ENCODE measurements at places on chromosomes 11 and 22.

GRCh38 chr11:36361472-36361871 is 65.4 kb downstream of the PRR5L start:
- DNase-seq, result no peak

DNA sequence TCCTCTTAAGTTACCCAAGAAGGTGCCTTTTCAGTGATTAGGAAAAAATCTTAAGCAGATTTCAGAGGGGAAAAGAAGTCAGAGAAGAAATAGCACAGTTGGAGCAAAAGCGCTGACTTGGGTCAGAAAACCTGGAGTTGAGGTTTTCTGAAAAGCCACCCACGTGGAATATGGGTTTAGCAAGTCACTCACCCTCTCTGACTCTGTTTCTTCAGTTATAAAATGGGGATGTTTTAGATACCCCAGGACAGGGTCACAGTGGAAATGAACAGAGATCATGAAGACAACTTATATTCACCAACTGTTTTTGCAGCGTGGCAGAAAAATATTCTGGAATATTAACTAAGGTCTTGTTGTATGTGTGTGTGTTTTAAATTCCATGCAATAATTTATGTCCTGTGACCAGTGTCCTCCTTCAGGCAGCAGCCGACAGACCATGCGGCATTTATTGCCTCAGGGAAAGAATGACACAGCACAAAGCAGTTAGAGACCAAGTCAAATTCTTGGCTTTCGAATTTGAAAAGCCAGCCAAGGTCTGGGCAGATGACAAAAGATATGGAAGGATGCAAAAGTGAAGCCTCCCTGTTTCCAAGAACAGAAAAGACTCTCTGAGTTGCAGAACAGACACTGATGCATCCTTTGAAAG is 119.9 kb downstream of the MIAT start:
- DNase-seq, result no peak

DNA sequence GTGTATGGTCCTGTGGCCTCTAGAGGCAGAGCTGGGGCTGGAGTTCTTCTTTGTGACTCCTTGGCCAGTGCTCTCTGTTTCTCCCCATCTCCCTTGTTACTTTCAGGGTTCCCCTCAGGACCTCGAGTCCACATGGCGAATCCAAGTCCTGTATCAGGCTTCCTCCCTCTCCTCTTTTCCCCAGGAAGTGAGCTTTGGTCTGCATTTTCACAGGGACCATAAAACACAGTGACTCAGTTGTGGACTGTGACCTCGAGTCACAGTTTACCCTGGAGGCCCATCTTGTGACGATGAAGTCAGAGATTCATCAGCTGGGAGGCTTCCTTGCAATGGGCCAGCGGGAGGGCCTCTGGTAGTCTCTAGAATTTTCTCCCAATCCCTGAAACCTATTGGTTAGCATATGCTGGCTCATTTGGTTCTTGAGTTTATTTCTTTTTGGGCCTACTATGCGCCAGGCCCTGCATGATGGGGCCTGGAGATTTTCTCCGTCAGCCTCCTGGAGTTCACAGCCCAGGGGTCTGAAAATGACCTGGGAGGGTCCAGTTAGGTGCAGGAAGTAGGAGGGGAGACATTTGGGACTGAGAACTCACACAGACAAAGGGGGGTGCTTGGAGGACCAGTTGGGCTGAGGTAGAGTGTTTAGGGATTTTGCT is 100.8 kb downstream of the KIAA1671 start:
- DNase-seq, result no peak

- DNase-seq, result no peak
These were observed 17.1 kb downstream of the TIMP3 start for GRCh38 chr22:32818446-32819115.

GRCh38 chr11:63929616-63930015 is 9.2 kb upstream of the NAA40 start:
- DNase-seq, result no peak

DNA sequence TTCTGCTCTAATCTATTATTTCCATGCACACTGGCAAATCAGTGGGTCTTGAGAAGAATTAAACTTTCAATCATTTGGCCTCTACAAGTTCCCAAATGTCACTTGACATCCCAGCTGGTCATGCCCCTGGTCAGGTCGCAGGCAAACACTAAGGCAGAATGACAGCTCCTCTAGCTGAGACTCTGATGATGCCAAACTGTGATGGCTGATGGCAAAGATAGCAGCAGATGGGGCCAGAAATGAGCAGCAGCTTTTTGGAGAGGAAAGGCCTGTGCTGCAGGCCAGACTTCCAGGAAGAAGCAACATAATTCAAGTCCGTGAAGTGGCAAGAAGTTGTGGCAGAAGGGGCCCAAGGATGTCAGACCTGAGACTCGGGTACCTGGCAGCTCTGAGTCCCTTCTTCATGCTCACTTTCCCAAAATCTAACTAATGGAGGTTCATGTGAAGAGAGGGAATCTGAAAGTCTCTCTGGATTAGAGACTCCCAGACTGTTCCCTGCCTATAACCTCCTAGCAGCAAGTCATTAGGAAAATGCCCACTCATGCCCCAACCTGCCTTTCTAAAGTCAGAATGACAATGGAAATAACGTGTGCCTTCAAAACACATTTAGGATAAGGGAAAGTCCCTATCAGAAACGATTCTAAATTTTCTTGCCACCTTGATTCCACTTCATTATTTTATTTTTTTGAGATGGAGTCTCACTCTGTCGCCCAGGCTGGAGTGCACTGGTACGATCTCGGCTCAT is 9.4 kb upstream of the PMM1 start:
- no peak for DNase-seq

DNA sequence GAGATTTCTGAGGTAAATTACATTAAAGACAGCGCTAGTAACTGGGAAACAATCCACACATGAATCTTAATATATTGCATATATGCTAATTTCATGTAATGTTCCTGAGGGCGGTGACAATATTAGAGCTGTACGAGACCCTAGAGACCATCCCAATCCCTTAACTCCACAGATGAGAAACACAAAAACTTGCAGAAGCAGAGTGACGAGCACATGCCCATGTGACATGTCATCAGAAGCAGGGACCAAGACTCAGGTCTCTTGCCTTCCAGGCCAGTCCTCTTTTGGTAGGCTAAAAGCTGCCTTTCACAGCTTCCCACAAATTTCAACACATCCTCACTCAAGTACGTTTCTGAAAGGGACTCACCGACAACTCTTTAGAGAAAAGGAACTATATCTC is 11.8 kb downstream of the MAPK1 start:
- no peak for DNase-seq

GRCh38 chr11:16261836-16262644 is 94.3 kb downstream of the SOX6 start:
- DNase-seq, result no peak

GRCh38 chr22:28142361-28142961 is 223.4 kb upstream of the PITPNB start:
- DNase-seq, result peak; percentile 98

DNA sequence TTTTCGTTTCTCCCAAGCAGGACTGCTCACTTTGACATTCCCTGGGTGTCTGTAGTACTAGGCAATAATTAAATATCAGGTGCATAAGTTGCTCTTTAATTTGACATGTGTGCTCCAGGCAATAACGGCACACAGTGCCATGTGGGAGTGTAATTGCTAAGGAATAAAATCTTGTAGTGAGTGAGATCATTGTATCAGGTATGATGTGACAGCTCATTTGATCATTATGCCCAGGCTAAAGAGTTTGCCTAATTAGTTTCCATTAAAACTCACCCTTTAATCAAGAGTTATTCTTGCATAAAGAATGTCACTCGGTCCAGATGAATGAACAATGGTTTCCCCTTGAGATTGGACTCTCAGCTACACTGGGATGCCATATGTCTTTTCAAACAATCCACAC is 220.0 kb downstream of the INSC start:
- DNase-seq, result no peak

DNA sequence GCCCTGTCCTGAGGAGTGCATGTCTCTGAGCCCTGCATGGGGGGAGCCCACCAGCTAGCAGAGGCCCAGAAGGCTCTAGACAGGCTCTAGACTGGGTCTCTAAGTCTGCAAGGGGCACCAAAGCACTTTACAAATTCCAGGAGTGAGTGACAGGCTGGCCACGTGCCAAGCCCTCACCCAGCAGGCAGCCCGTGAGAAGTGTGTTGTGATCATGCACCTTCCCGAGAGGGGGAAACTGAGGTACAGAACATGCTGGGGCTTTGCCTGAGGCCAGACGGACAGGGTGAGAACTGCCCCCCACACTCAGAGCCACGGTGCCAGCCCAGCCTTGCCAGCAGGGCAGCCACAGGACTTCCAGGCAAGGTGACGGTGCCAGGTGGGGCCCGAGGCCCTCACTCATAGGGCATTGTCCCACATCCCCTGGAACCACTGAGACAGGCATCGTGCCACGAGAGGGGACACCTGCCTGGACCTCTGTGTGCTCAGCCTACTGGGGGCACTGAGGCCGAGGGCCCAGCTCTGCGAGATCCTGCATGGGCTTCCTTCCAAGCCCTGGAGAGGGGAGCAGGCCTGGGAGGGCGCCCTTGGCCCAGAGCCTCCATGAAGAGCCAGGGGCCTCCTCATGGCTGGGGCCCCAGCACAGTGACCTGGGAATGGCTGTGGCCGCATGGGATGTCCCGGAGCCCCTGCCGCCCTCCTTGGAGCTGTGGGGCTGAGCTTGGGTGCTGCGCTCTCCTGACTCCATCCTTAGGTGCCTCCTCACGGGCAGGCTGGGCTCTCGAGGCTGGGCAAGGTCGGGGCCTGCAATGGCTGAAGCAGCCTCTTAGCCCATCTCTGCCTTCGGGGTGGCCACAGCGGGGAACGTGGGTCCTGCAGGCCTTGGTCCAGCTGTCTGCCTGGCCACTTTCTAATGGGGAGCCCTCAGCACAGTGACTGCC is 121.5 kb downstream of the KCNQ1OT1 start:
- no peak for DNase-seq

- DNase-seq, result no peak
These were observed 8.0 kb upstream of the TSPAN18 start for GRCh38 chr11:44718612-44719390.

DNA sequence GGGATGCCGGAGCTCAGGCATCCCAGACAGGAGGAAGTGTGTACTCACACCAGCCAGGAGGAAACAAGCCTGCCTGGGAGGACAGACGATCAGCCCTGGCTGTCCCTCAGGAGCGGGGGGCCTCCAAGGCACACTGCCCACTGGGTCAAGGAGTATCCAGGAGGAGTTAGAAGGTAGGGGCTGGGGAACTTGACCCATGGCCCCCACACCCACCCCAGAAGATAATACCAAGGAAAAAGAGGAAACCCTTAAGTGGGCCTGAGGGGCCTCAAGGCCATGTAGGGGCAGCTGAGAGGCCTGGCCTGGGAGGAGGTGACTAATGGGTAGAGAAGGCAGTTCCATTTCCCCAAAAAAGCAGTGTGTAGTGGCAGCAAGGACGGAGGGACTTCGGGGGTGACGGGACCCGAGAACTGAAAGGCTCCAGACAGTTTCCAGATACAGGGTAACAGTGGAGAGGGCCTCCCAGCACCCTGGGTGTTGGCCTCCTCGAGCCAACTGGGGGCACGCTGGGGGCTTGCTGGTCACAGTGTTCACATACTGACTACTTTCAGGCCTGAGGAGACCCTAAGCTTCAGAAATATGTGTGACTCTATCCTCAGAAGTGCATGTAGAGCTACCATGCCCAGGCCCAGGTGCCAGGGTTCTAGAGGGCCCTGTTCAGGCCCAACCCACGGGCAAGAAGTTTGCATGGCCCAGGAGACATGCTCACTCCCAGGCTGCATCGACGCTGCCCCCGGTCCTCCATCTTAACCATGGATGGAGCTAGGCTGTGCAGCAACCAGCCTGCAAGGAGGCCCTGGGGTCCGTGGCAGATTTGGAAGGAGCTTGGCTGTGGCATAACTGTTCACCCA is 75.7 kb upstream of the PITPNB start:
- DNase-seq, result no peak

GRCh38 chr11:61045271-61045670 is 57.0 kb upstream of the CD5 start:
- DNase-seq, result no peak

- no peak for DNase-seq
These were observed 854 bp downstream of the ABCC8 start for GRCh38 chr11:17475666-17476316.

DNA sequence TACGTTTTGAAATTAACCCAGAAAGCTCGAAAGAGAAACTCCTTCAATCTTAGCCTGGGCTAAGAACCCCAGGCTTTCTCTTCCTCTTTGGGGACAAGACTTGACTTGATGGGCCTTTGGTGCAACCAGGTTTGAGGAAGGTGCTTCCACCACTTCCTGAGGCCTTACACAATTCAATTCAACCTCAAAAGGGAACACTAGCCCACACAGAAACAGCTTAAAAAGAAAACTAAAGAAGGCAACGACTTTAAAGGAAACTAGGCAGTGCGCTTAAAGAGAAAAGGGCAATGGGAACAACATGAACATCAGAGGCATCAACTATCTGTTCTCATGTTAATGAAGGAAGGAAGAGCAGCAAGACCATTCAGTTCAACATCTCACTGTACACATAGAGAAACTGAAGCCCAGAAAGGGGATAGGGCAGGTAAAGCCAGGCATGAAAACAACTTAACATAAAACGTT is 24.8 kb downstream of the PAK1 start:
- DNase-seq, result no peak

GRCh38 chr11:130553306-130553705 is 104.9 kb downstream of the ADAMTS15 start:
- peak; percentile 53 for DNase-seq

Measured in fibroblast of skin of abdomen (primary cell).